ENCODE measurements at places on chromosomes 1 and 21. TPM values are rescaled to one million over a fixed set of nuclear protein-coding genes. Genes with fewer than 3 reads are reported as not detected.

DNA sequence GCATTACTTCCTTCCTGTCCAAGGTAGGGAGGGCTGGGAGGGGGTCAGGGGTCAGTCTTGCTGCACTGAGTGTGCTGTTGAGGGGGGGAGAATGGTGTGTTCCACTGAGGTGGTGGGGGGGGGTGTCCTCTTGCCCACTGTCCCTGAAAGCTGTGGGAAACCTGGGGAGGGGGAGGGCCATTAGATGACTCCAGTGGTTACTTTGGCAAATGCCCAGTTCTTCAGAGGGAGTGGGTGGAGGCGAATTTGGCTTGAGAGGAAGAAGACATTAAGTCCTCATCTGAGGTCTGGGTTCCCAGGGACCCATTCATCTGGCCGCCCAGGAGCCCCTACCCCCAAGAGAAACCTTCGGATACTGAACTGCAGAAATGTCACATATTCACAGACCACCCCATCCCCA lies 36.2 kb downstream of the MEF2D start:
- H3K27ac ChIP-seq = peak overlapping the region; percentile 84
- H3K27me3 ChIP-seq = no peaks in the 10 kb centered on the region
- H3K4me3 ChIP-seq = no peak overlapping the region

DNA sequence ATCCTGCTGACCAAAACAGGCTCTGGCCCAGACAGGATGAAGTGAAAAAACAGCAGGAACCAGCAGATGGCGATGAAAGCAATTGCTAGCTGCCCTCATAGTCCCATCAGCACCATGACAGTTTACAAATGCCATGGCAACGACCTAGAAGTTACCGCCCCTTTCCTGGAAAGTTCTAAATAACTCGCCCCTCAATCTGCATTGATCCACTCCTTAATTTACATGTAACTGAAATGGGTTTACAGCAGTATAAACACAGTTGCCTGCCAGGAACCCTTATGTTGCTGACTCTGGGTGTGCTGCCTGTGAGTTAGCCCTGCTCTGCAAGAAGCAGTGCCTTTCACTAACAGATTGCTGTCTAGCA lies 65.5 kb upstream of the CR1L start:
- H3K36me3 ChIP-seq = no peaks in the 10 kb centered on the region
- H3K4me1 ChIP-seq = no peaks in the 10 kb centered on the region
- H3K27me3 ChIP-seq = no peaks in the 10 kb centered on the region

Gene MIGA1
- 30.3 TPM for total RNA-seq

DNA sequence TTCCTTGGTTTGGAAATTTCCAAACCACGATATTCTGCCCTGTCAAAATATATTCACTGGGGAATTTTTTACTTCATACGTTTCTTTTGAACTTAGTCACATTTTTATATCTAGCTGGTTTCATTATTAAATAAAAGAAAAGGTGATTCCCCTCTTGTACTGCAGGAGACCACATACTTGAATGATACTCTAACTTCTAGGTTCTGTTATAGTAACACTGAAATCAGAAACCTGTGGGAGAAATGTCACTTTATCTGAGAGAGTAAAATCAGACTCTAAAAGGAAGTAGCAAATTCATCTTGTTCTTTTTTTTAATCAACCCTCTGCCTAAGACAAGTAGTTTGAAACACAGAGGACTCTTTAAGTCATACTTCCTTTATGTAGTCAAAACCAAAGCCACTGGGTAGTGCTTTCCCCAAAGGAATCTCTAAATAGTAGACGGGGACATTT lies 34.4 kb downstream of the MRPL39 start:
- no peaks in the 10 kb centered on the region for H3K4me1 ChIP-seq
- H3K36me3 ChIP-seq = no peaks in the 10 kb centered on the region
- no peak for DNase-seq
- H3K27ac ChIP-seq = no peak overlapping the region
- no peak overlapping the region for H3K4me3 ChIP-seq

Gene SMIM1
- total RNA-seq = 1.3 TPM

- H3K4me1 ChIP-seq = no peaks in the 10 kb centered on the region
- no peak overlapping the region for H3K27ac ChIP-seq
- H3K4me3 ChIP-seq = no peak overlapping the region
- peaks cover 6% of the 10 kb centered on the region for H3K36me3 ChIP-seq
Observed at GRCh38 chr1:229536982-229537381, 21.5 kb downstream of the ABCB10 start.

Gene OPTC
- total RNA-seq = not detected

GRCh38 chr21:41510500-41510899 lies 2.5 kb upstream of the TMPRSS2 start:
- DNase-seq = no peak
- H3K4me1 ChIP-seq = no peaks in the 10 kb centered on the region
- no peak overlapping the region for H3K27ac ChIP-seq
- H3K4me3 ChIP-seq = no peak overlapping the region

DNA sequence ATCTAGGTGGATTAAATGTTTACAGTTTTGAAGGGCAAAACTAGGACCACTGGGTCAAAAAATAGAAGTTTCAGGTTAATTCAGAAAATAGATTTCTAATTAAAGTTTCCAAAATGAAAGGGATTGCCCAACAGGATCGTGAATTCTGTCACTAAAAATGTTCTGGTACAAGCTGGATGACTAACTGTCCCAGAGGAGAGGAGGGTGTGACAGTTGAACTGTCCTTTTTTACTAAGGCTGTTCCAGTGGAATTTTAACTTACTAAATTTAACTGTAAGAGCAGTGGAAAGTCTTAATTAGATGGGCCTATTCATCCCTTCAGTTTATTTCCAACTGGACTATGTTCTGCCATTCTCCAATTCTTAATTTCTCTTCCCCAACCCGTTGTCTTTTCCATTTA lies 7.2 kb downstream of the SNX7 start:
- H3K27me3 ChIP-seq = no peaks in the 10 kb centered on the region
- no peak for DNase-seq
- no peak overlapping the region for H3K27ac ChIP-seq
- no peaks in the 10 kb centered on the region for H3K4me1 ChIP-seq

Gene SLC9C2
- not detected for total RNA-seq

- H3K36me3 ChIP-seq = no peaks in the 10 kb centered on the region
- no peaks in the 10 kb centered on the region for H3K27me3 ChIP-seq
- H3K27ac ChIP-seq = no peak overlapping the region
- no peak for DNase-seq
- no peaks in the 10 kb centered on the region for H3K4me1 ChIP-seq
Observed at GRCh38 chr1:96992871-96993270, 271.3 kb downstream of the PTBP2 start.

Gene FMO1
- 7.0 TPM for total RNA-seq

Gene RXFP4
- not detected for total RNA-seq

Gene FMO2
- 132 TPM for total RNA-seq

- DNase-seq = no peak
- H3K4me1 ChIP-seq = peaks cover 16% of the 10 kb centered on the region
- H3K4me3 ChIP-seq = no peak overlapping the region
- H3K36me3 ChIP-seq = no peaks in the 10 kb centered on the region
- H3K27me3 ChIP-seq = no peaks in the 10 kb centered on the region
Observed at GRCh38 chr1:65059930-65060538, 88.0 kb upstream of the AK4 start.

GRCh38 chr1:5108740-5109139 lies 454.3 kb downstream of the AJAP1 start:
- DNase-seq = no peak
- H3K27ac ChIP-seq = no peak overlapping the region
- H3K36me3 ChIP-seq = no peaks in the 10 kb centered on the region
- H3K27me3 ChIP-seq = no peaks in the 10 kb centered on the region

GRCh38 chr1:160154790-160155189 lies 3.4 kb downstream of the ATP1A4 start:
- DNase-seq = no peak
- no peak overlapping the region for H3K27ac ChIP-seq
- H3K4me1 ChIP-seq = no peaks in the 10 kb centered on the region
- H3K27me3 ChIP-seq = no peaks in the 10 kb centered on the region

Gene NGF
- 7.2 TPM for total RNA-seq

DNA sequence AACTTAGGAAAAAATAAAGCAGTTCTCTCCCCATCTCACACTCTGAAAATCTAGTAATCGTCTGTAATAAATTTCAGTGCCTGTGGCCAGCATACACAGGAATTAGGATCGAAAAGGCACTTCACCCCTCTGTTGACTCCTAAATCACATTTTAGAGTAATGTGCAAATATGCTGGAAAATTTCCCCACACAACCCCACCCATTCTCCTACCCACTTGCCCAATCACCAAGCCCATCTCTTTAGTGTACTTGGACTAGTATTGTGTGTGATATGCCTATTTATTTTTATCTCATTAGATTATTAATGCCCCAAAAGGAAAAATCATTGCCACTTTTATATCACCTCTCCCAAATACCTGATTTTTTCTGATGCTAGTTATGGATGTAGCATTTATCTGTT lies 323.3 kb downstream of the ASTN1 start:
- H3K27ac ChIP-seq = no peak overlapping the region
- H3K4me1 ChIP-seq = no peaks in the 10 kb centered on the region
- H3K27me3 ChIP-seq = no peaks in the 10 kb centered on the region
- no peaks in the 10 kb centered on the region for H3K36me3 ChIP-seq
- H3K4me3 ChIP-seq = no peak overlapping the region

DNA sequence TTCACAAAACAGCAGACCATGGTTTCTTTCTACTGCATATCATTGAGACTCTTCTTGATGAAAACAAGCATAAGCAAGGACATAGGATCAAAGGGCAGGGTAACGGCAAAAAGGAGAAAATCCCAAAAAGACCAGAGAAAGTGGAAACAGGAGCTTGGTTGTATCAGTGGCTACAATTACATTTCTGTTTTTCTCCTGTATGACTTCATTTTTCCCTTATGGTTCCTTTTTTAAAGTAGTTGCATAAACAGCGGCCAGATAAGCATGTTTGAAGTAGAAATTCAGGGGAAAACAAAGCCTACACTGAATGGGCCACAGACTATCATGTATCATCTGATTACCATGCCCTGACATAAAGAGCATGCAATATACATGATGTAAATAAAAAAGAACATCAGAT lies 4.6 kb downstream of the EGLN1 start:
- no peaks in the 10 kb centered on the region for H3K36me3 ChIP-seq
- H3K27me3 ChIP-seq = no peaks in the 10 kb centered on the region
- DNase-seq = no peak
- no peak overlapping the region for H3K27ac ChIP-seq
- peak overlapping the region; percentile 70 for H3K4me3 ChIP-seq

GRCh38 chr1:171217658-171218443 lies 30.4 kb upstream of the FMO1 start:
- no peaks in the 10 kb centered on the region for H3K27me3 ChIP-seq
- H3K27ac ChIP-seq = peak overlapping the region; percentile 92
- H3K36me3 ChIP-seq = no peaks in the 10 kb centered on the region
- H3K4me3 ChIP-seq = no peak overlapping the region

- DNase-seq = no peak
- H3K4me1 ChIP-seq = no peaks in the 10 kb centered on the region
- no peaks in the 10 kb centered on the region for H3K36me3 ChIP-seq
- H3K27ac ChIP-seq = no peak overlapping the region
Observed at GRCh38 chr21:44263221-44263760, 1.6 kb upstream of the DNMT3L start.

- DNase-seq = peak; percentile 54
- peak overlapping the region; percentile 98 for H3K27ac ChIP-seq
- no peaks in the 10 kb centered on the region for H3K36me3 ChIP-seq
- H3K4me3 ChIP-seq = peak overlapping the region; percentile 98
Observed at GRCh38 chr1:61081686-61082310, 563 bp upstream of the NFIA start.

Gene LRRC38
- not detected for total RNA-seq

- no peak overlapping the region for H3K27ac ChIP-seq
- H3K36me3 ChIP-seq = no peaks in the 10 kb centered on the region
- DNase-seq = no peak
- H3K27me3 ChIP-seq = no peaks in the 10 kb centered on the region
- H3K4me1 ChIP-seq = no peaks in the 10 kb centered on the region
- no peak overlapping the region for H3K4me3 ChIP-seq
Observed at GRCh38 chr1:184911103-184911745, 63.1 kb downstream of the NIBAN1 start.

- H3K27me3 ChIP-seq = no peaks in the 10 kb centered on the region
- no peaks in the 10 kb centered on the region for H3K36me3 ChIP-seq
- H3K4me1 ChIP-seq = no peaks in the 10 kb centered on the region
- H3K4me3 ChIP-seq = no peak overlapping the region
- no peak overlapping the region for H3K27ac ChIP-seq
Observed at GRCh38 chr1:15368888-15369287, 40.8 kb upstream of the EFHD2 start.
